ENCODE measurements at places on chromosomes 2 and 18.

GRCh38 chr2:138247302-138247701 lies 254.3 kb upstream of the SPOPL start:
- DNase-seq, result no peak

DNA sequence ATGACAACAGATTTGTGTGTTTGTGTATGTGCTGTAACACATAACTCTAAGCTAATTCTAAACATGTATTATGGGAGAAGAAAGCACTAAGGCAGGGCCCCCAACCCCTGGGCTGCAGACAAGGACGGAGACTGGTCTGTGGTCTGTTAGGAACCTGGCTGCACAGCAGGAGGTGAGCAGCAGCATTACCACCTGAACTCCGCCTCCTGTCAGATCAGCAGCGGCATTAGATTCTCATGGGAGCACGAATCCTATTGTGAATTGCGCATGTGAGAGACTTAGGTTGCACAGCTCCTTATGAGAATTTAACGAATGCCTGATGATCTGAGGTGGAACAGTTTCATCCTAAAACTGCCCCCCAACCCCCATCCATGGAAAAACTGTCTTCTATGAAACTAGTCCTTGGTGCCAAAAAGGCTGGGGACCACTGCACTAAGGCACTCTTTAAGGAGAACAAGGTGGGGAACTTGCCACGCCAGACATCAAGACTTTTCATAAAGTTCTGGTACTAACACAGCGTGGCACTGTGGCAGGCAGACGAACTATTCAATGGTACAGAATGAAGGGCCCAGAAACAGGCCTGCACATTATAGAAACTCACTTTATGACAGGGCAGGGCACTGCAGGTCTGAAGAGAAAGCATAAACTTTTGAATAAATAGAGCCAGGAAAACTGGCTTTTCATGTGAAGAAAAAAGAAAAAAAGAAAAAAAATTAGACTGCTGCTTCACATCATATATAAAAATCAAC lies 14.0 kb downstream of the REEP1 start:
- DNase-seq, result no peak

- DNase-seq, result peak; percentile 62
Measured at GRCh38 chr2:209549589-209549988, 125.7 kb downstream of the MAP2 start.

DNA sequence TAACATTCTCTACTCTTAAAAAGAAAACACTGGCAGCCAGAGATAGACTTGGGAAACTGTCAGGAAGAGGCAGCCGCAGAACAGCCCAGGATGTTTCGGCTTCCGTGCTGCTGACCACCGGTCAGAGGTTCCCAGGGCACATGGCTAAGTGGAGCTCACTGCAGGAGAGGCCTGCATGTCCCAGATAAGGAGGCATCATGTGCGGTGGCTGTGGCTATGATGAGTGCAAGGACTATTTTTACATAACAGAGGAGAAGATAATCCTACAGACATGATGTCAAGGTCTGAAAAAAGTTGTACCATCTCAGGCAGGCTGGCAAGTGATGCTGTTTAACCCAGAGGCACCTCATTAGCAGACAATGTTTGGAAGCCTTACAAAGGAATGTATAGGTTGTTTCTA lies 252.3 kb downstream of the CYRIA start:
- no peak for DNase-seq

- no peak for DNase-seq
Measured at GRCh38 chr2:218221000-218221399, 4.0 kb downstream of the ARPC2 start.

- no peak for DNase-seq
Measured at GRCh38 chr2:104744537-104744936, 109.4 kb upstream of the POU3F3 start.

DNA sequence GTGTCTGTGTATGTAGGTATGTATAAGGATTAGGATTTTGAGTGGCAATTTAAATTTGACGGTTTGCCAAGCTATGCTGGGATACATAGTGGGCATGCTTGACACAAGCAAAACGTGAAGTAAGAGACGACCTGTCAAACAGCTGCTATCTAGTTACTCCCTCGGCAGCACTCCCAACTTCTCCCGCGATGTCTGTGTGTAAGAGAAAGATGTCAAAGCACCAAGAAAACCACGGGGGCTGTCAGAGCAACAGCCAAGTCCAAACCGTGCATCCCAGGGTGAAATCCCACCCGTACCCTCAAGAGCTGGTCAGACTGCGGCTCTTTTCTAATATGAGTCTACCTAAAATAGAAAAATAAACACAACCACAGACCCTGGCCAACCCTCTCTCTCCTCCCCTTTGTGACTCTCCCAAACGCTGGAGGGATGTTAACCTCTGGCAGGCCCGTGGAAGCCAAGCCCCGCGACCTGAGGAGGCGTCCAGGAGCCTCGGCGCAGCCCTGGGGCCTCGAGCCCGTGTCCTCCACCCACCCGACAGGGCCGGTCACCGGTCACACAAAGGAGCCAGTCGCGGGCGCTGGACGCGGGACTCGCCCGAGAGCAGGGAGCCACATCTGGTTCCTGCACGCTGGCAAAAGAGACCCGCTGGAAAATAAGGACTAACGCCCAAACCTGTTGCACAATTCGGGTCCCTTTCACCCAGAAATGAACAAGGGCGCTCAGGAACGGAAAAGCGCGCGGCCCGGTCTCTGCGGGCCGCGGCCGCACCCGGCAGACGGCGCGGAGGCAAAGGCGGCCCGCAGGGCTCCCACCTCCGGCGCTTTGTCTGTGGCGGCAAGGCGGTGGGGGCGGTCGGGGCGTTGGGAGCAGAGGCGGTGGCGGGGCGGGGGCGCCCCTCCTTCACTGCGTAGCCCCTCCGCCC lies 925 bp downstream of the SESTD1 start:
- peak; percentile 55 for DNase-seq

GRCh38 chr2:64439194-64439593 lies 14.8 kb upstream of the LGALSL start:
- DNase-seq, result no peak

Data from RPMI7951 (cell line).